A549 (cell line): ENCODE measurements at places on chromosomes 6 and 20.

DNA sequence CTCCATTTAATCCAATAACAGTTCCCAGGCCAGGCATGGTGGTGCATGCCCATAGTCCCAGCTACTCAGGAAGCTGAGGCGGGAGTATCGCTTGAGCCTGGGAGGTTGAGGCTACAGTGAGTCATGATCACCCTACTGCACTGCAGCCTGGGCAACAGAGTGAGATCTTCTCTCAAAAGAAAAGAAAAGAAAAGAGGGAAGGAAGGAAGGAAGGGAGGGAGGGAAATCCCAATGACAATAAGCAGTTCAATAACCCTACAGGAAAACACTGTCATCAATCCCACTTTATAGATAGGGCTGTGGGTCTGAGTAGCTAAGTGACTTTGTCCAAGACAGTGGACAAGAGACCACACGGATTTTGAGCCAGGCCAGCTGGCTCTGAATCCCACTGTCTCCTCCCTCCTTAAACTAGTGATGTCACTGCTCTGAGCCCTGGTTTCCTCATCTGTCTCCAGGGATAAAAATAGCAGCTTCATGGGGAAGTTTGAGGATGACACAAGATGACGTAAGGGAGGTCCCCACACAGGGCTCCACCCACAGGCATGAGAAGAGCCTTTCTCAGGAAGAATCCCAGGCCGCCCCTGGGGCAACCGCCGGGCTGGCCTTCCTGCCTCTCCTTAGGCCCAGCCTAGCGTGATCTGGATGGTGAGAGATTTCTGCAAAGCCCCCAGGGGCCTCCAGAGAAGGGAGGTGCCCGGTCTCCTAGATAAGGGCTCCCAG is 7.2 kb upstream of the TRIB3 start:
- DNase-seq, result peak; percentile 90

DNA sequence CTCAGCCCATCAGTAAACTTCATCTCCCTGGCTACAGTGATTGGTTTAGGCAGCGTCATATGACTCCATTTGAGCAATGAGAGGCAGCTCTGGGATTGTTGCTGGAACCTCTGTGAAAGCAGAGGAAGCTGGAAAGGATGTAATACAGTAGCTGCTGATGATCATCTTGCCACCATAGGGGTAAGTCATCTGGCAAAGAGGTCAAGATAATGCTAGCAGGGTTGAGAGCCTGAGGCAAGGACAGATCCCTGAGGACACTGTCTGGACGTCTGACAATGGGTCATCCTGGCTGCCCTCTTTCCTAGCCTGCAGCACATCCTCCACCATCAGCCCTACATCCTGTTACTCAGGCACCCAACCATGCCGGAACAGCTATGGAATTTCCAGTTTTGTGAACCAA is 25.5 kb upstream of the FKBP1A start:
- no peak for DNase-seq

DNA sequence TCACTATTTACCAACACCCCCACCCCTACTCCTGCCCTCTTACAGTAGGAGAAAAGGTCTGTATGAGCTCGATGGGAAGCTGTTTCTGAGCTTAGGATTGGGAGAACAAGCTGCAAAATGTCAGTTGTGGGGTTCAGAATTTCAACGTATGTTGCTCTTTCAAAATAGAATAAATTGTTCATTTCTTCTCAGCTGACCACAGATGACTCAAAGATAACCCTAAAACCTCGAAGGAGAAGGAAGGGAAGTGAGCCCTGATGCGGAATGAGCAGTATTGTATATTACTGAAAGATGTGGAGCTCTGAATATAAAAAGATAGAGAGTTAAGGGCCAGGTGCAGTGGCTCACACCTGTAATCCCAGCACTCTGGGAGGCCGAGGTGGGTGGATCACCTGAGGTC is 35.9 kb upstream of the MYLIP start:
- no peak for DNase-seq

- DNase-seq, result no peak
Observed at GRCh38 chr6:44967481-44967880, 360.6 kb upstream of the RUNX2 start.

- DNase-seq, result peak; percentile 45
Observed at GRCh38 chr6:136226027-136226673, 24.0 kb downstream of the MTFR2 start.

DNA sequence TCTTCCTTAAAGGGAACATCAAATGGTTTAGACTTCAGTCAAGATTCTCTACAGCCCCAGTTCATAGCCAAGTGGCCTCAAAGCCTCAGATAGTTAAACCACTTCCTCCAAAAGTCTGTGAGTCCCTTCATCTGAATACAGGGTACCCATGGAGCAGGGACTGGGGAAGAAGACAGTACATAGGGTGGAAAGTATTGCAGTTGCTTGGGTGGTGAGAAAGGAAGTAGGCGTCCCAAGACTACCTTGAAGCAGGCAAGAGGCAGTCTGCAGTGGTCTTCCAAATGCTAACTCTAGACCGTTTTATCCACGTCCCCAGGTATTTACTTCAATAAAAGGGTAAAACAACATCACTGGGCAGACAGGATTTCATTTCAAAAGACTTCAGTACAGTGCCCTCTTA is 2.0 kb downstream of the FYN start:
- no peak for DNase-seq

GRCh38 chr20:21510414-21511384 is 3.2 kb downstream of the NKX2-2 start:
- no peak for DNase-seq

- no peak for DNase-seq
Observed at GRCh38 chr20:59667981-59668515, 63.7 kb downstream of the PHACTR3 start.

DNA sequence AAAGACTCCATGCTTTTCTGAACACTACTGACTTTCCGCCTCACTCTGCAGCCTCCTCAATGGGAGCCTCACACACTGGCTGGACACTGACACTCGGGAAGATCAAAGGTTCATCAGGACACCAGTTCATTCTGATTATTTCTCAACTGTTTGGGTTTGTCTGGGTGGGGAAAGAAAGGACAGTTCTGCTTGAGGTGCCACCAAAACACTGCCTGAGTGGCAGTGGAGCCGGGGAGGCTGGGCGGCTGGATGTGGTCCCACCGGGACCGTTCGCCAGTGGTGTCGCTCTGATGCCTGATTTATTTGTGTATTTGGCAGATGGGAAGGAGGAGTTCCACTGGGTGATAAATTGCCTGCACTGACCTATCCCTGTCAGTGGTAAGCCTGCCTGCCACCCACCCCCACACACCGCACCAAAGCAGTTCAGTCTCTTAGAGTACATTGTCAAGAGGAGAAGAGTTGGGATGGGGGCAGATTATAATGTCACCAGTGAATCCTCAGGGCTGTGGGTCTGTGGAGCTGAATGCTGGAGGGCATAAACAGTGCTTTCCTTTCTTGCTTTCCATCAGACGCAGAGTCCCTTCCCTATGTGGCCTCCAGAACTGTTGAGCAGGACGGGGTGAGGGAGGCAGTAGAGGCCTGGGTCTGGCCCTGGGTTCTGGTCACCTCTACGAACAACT is 49.8 kb downstream of the EDN1 start:
- no peak for DNase-seq

GRCh38 chr6:116366740-116367275 is 3.9 kb upstream of the DSE start:
- no peak for DNase-seq

DNA sequence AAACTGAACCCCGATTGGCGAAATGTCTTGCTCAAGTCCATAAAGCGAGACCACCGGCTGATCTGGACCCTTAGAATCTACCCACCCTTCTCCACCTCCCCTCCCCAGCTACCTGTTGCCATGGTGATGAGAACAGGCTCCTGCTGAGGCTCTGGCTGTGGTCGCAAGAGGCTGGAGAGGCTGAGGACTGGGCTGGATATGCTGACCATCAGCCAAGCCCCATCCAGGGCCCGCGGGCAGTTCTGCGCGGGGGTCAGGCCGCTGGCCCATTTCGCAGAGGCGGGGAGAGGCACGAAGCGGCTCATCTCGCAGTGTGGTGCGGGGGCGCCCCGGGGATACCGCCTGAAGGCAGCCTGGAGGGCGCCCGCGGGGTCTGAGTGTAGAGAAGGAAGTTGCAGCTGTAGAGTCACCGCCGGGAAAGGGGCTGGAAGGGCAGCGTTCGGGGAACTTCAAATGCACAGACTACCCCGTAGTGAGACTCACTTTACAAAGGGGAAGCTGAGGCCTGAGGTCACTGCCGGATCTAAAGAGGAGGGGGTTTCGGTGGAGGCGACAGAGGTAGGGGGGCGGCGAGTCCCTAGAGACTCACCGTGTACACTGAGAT is 671 bp downstream of the TAPBP start:
- DNase-seq, result no peak

GRCh38 chr6:13116155-13116554 is 212.2 kb downstream of the TBC1D7 start:
- no peak for DNase-seq

- DNase-seq, result no peak
Observed at GRCh38 chr20:56916345-56916622, 287.2 kb downstream of the TFAP2C start.

DNA sequence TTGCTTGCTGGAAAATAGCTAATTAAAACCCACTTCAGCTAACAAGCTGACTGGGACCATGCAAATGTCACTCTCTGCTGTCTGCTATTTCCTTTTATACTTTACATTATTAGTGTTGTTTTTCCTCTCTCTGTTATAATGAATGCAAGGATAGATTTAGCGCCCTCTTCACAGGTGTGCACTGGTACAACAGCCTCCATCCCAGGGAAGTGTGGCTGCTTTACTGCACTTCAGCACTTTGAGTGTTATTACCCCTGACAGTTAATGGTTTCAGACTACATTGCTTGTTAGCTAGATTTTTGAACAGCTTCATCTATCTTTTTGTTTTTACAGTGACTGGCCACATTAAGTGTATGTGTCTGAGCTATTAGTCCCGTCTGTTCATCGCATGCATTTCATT is 405.7 kb downstream of the RNF144B start:
- no peak for DNase-seq

- DNase-seq, result no peak
Observed at GRCh38 chr6:28553986-28554881, 28.6 kb downstream of the GPX5 start.

GRCh38 chr6:18165751-18166150 is 10.5 kb downstream of the KDM1B start:
- no peak for DNase-seq

- no peak for DNase-seq
Observed at GRCh38 chr6:215335-216034, 76.8 kb upstream of the DUSP22 start.

- DNase-seq, result no peak
Observed at GRCh38 chr6:21999012-21999528, 297.8 kb downstream of the PRL start.

- DNase-seq, result no peak
Observed at GRCh38 chr6:159788276-159788675, 1.1 kb downstream of the TCP1 start.

DNA sequence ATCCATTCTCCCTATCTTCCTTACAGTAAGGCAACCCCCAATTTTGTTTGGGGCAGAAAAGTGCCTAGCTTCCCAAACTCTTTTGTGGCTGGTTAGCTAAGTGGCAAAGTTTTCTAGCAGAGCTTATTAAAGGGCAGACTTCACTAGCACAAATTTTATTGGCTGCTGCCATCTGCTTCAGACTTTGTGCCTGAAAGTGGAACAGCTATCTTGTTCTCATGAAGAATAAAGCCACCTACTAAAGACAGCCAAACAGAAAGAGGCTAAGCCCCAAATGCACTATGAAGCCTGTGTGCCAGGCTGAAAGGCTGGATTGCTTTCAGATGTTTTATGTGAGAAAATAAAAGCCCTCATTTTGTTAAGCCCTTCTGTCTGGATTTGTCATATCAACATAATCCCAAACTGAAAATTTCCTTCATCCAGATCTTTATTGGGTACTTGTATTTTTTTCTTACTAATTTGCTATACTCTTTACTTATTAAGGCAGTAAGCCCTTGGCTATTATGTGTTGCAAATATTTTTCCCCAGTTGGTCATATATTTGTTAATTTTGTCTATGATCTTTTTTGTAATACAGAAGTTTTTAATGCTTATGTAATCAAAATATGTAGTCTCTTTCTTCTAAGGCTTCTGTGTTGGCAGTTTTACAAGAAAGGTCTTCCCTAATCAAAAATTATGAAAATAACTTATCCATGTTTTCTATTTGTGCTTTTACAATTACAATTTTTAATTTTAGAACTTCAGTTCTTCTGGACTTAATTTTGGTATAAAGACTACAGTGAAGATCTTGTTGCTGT is 191.1 kb downstream of the TASP1 start:
- DNase-seq, result no peak

DNA sequence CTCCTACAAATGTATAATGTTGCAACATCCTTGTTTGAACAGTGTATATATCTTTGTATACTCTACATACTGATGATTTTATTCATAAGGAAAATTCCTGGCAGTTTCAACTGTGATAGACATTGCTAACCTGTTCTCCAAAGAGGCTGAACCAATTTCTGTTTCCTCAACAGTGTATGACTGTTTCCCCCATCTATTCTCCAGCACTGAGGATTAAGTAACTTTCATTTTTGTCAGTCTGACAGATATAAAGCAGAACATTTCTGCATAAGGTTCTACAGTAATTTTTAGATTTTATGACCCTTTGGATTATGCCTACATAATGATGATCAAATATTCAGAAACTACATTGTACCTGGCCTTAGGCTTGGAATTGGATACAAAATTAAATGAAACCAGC is 9.9 kb downstream of the PPP1R16B start:
- no peak for DNase-seq

DNA sequence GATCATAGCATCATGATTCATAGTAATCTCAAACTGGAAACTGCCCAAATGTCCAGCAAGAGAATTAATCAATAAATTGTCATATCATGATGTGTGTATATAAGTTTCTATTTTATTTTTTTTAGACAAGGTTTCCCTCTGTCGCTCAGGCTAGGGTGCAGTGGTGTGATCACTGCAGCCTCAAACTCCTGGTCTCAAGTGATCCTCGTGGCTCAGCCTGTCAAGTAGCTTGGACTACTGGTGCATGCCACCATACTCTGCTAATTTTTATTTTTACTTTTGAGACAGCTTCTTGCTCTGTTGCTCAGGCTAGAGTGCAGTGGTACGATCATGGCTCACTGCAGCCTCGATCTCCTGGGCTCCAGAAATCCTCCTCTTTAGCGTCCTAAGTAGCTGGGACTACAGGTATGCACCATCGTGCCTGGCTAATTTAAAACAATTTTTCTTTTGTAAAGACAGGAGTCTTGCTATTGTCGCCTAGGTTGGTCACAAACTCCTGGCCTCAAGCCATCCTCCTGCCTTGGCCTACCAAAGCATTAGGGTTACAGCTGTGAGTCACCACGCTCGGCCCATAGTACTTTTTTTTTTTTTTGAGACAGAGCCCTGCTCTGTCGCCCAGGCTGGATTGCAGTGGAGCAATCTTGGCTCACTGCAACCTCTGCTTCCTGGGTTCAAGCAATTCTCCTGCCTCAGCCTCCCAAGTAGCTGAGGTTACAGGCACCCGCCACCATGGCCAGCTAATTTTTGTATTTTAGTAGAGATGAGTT is 8.7 kb upstream of the ATRN start:
- DNase-seq, result no peak

GRCh38 chr6:26126394-26127235 is 39.4 kb downstream of the HFE start:
- DNase-seq, result no peak
